COR-L47 (cell line): ENCODE measurements at places on chromosomes 4 and X.

GRCh38 chr4:528835-529234 lies 29.8 kb downstream of the PIGG start:
- DNase-seq, result no peak

DNA sequence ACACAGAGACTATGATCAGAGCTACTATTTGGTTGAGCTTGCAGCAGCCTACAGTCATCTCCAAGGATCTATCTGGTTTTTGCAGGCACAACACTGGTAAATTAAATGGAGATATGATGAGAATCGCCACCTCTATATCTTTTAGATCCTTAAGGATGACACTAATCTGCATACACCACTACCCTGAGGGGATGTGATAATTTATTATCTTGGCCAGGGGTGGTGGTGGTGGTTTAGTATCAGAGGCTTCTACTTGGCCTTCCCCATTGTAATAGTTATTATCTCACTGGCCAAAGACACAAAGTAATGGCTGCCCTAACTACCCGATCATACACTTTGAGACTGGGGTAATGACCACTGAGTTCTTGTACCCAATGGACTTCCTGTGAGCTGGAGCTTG lies 21.2 kb downstream of the CCDC160 start:
- no peak for DNase-seq

- DNase-seq, result no peak
Observed at GRCh38 chr4:145797278-145797677, 117.3 kb downstream of the C4orf51 start.

DNA sequence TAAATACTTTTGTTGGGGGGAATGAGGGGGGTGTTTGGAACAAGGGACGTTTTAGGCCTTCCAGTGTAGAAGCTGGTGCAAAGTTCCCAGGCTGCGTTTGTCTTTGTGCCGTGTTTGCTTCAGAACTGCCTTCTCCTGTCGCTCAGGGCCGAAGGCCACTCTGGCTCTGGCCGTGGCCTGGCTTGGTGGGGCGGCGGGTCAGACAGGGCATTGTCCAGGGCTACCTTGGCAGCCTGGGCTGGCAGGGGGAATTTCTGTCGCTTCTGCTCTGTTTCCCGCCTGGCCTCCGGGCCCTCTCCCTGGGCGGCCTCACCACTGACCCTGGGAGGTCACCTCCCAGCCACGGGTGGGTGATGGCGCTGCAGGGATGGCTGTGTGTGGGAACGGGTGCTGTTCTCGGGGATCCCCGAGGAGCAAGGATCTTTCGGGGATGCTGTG lies 140.0 kb downstream of the COL4A6 start:
- no peak for DNase-seq

DNA sequence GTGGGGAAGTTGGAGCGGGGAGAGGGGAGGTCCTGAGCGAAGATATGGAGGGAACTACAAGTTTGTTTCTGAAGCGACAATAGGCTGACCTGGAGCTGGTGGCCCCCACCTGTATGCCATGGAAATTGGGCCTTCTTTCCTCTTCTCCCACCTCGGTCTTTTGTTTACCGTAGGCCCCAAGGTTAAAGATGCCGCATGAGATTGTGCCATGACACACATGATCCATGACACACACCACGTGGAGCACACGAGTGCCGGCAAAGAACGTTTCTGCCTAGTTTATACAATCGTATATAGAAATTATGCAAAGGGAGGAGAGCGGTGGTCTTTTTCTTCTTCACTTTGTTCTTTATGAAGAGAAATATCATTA lies 408 bp downstream of the TMEM33 start:
- DNase-seq, result no peak
